NCI-H460 (cell line): ENCODE measurements at places on chromosomes 12 and 14.

DNA sequence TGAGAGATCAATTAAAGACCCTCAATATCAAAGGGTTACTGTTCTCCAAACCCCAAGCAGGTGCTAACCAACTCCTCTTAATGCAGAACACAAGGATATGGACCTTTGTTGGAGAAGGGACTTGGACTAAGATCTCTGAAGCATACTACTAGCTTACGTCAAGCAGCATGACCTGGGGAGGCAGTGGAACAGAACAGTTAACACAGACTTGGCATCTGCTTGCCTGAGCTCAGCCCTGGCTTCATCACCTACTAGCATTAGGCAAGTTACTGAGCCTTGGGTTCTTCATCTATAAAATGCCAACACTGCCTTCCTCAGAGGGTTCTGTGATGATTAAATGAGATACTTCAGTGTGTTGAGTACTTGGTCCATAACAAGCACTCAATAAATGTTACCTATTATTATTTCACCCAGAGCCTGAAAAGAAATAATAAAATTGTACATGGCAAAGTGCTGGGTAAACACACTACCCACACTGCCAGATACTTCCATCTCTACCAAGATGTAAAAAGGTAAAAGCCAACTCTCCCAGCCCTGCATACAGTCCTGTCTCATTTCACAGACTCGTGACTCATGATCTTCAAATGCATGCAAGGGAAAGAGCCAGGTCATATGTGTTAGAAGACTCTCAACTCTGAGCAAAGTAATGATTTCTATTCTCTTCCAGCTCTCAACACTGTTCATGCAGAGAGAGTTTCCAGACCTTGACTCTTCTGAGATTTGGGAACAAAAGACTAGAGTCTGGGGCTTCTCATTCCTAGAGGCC lies 39.7 kb downstream of the FMNL3 start:
- no peak for DNase-seq

GRCh38 chr14:68644101-68644500 lies 148.8 kb downstream of the ZFP36L1 start:
- no peak for DNase-seq

DNA sequence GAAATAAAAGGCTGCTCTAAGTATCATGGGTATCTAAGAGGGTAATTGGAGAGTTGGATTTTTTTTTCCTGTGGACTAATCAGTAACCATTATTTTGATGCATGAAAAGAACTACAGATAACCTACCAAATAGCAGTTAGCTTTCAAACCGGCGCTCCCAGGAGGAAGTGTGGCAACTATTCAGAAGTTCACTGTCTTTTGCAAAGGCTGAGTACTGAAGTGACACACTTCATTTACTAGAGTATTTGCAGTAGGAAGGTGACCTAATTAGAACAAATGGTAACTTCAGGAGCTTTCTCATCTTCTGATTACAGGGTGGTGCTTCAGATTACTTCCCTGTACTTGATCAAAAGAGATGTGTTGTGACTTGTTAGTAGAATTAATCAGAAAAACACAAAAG lies 87.7 kb downstream of the PELI2 start:
- DNase-seq: no peak

- no peak for DNase-seq
Observed at GRCh38 chr12:6112004-6112403, 12.5 kb downstream of the VWF start.

- DNase-seq: no peak
Observed at GRCh38 chr12:122981036-122981471, 573 bp downstream of the ARL6IP4 start.
